MG63 (cell line): ENCODE measurements at places on chromosomes 3 and 15. TPM values are rescaled to one million over a fixed set of nuclear protein-coding genes. Genes with fewer than 3 reads are reported as not detected.

FGF12 gene
- total RNA-seq = 0.03 and 0.35 TPM in 2 replicates

GRCh38 chr15:53539878-53540277 is 219.6 kb downstream of the WDR72 start:
- no peak for DNase-seq

- DNase-seq = no peak
Measured at GRCh38 chr15:40558952-40559742, 5.7 kb downstream of the CCDC32 start.

DNA sequence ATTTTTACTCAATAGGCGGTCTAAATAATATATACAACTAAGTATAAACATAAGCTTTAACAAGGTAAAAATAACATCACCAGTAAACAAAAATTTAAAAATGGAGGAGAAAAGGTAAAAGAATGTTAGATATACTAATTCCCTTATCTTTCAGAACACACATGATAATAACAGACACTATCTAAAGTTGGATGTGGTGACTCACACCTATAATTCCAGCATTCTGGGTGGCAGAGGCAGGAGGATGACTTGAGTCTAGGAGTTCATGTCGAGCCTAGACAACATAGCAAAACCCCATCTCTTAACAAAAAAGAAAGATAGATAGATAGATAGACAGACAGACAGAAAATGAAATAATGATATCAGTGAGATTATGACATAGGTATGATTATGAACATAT is 85.1 kb downstream of the STAG1 start:
- DNase-seq = no peak

DNA sequence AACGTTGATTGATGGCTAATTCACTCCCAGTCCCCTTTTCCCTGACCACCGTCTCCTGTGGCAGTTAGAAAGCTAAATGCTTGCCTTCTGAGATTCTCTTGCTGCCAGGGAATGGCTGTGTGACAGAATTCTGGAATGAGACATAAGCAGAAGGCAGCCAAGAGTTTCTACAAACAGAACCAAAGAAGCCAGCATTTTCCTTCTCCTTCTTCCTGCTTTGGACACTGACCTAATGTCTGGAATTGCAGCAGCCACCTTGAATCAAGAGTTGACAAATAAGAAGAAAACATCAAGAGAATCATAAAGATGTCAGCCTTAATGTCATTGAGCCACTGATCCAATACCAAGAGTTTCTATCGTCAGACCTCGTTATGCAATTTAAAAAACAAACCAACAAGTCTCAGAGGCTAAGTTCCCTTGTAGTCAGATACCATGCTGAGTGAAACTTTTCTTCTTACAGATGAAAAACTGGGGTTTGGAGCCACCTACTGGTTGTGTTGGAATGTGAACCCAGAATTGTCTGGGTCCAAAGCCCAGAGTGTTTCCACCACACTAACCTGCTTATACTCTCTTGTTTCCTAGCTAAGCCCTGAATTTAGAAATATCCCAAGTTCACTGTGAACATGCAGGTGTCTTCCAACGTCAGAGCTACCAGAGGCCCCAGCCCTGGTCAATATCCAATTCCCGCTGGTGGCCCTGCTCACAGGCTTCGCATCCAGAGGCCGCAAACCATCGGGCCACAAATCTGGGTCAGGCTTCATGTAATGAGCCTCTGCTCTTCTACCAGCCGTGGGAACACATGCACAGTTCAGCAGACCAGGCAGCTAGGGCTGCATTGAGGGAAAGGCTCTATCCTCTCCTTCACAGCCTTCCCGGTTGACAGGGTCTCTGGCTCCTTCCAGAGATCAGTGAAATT is 42.5 kb downstream of the MCF2L2 start:
- DNase-seq = no peak

GRCh38 chr3:159987291-159987711 is 1.3 kb upstream of the IL12A start:
- DNase-seq = peak; percentile 55

DNA sequence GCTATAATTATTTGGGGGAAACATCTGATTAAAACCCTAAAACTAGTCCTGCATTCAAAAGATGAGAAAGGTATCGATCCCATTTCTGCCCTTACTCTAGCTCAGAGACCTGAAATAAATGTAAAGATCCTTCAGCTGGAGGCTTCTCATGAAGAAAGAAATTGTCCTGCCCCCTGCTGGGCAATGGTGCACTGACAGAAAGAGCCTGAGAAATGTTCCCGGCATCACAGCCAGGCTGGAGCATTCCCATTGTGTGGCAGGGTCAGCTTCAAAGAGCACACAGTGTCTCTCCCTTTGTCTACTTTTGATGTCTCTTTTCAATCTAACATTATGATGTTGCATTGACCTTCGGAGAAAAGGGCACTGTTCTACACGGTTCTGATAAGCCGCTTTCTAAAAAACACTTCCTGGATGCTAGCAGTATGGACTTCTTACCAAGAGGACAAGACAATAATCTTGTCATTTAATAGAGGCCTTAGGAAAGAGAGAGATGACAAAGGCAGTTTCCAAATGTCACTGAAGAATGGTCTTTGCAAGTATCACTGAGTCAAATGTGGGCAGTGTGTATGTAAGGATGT is 287.5 kb downstream of the MAGI1 start:
- peak; percentile 10 for DNase-seq

DNA sequence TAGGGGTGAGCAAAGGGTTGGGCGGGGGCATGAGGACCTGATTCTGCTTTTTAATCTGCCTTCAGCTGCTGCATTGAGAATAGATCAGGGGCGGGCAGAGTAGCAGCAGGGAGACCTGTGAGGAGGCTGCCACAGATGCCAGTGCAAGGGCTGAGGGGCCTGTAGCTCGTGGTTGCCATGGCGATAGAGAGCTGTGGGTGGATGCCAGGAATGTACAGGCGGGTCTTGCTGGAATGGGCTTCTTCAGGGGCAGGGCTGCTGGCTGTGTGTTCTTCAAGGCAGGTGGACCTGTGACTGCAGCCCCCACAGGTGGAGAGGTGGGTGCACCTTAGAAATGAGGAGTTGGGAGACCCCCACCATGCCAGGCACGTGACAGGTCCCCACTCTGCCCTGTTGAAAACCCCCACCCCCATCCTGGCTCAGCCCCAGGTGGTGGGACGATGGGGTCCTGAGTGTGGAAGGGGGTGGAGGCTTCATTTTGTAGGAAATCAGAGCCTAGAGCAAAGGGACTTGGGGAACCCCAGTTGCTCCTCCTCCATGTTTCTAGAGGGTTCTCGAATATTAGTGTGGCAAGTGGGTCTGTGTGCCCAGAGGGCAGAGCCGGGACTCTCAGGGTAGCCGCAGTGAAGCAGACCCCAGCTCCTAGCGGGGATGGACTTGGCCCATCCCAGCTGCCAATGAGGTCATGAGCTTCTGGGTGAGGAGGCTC is 38.3 kb downstream of the SLC6A6 start:
- DNase-seq = no peak

EFHB gene
- total RNA-seq = not detected in 2 replicates

DNA sequence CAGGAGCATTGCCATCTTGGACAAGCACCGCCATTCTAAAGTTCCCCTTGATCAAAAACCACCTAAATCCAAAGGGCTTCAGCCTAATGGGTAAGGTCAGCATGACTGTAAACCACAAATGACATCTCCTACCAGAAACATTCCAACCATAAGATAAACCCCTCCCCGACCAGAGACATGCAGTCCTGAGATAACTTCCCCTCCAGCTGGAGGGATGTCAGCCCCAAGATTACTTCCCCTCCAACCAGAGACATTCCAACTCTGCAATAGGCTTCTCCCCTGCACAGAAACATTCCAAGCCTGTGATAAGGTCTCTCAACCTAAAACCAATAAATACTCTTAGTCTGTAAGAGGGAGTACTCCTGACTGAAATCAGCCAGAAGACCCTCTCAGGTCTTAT is 62.7 kb upstream of the DNAJC19 start:
- DNase-seq = no peak

DNA sequence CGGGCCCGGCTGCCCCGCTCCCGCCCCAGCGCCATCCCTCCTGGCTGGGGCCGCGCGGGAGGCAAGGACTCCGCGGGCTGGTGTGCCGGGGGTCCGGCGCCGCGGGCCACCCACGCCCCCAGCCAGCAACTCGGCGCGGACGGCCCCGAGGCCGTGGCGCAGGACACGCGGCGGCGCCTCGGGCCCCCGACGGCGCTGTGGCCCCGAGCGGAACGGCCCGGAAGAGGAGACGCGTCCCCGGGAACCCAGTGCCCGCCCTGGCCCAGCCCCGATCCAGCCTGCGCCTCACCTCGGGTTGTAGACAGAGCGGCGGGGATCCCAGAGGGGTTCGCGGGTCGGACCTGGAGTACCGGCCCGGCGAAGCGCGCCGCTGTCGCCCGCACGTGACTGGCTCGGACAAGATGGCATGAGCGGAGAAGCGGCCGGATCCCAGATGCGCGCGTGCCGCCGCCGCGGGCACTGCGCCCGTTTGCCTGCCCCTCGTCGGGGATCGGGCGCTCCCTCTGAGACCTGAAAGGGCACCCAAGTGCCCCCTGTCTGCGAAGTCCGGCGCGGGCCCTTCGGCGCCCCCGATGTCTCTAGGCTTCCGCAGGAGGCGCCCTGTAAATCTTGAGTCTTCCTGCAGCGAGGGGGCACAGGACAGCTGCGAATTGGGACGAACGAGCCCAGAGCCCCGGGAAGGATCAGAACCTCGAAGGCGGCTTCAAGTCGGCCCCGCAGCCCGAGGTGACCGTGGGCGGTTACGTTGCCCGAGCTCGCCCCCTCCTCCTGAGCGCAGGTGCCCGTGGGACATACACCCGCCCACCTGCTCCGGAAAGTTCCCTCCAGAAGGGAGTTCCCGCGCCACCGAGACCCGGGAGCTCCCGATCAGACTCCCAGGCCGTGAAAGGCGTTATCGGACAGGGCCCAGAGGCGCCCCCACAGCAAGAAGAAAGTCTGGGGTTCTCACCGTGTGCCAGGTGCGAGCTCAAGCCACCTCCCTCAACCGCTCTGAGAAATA is 598 bp upstream of the SFMBT1 start:
- DNase-seq = peak; percentile 40

- no peak for DNase-seq
Measured at GRCh38 chr3:146803745-146804144, 198.6 kb upstream of the PLSCR5 start.

- no peak for DNase-seq
Measured at GRCh38 chr3:14199641-14200040, 21.0 kb downstream of the LSM3 start.

MYO1E gene
- total RNA-seq = 45.1 and 96.3 TPM in 2 replicates
